ENCODE measurements at places on chromosomes 13 and 19.
A peak's percentile ranks its signal among the peaks of the same experiment; 100 is the strongest.

GRCh38 chr13:66859934-66860877, 369.9 kb downstream of the PCDH9 start:
- DNase-seq = no peak

DNA sequence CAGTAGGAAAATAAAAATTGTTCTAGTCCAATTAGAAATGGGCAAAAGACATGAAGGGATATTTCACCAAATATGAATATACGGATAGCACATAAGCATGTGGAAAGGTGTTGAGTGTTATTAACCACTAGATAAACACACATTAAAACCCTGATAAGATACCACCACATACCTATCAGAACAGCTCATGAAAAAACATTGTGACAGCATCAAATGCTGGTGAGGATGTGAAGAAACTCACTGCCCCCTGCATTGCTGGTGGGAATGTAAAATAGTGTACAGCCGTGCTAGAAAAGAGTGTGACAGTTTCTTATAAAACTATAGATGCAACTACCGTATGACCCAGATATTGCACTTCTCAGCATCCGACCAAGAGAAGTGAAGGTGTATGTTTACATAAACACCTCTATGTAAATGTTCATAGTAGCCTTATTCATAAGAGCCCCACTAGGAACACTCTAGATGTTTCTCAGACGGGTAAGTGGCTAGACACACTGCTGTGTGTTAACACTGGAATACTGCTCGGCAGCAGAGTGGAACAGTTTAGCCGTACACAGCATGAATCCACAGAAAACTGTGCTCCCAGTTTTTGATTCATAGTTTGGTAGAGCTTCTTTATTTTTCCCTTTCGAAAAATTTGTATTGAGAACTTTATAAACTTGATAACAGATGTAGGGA, 321.1 kb downstream of the MYO16 start:
- no peak for DNase-seq

DNA sequence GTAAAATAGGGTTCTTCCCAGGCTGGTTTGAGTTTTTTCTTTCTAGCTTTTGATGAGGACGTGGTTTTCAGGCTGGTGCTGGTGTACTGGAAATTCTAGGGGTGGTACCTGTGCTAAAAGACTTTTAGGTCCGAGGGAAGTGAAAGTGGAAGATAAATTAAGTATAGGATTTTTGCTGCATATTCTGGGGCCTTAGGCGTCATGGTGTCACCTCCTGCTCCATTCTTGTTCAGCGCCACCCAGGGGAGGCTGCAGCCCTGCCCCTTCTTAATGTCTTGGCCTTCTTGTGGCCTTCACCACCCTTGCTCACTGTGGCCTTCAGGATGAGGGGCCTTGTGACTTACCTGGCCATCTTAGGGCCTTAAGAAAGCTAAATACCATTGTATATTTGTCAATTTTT, 12.4 kb downstream of the ZNF552 start:
- no peak for DNase-seq

GRCh38 chr19:4516199-4516938, 1.9 kb downstream of the PLIN4 start:
- DNase-seq = no peak

DNA sequence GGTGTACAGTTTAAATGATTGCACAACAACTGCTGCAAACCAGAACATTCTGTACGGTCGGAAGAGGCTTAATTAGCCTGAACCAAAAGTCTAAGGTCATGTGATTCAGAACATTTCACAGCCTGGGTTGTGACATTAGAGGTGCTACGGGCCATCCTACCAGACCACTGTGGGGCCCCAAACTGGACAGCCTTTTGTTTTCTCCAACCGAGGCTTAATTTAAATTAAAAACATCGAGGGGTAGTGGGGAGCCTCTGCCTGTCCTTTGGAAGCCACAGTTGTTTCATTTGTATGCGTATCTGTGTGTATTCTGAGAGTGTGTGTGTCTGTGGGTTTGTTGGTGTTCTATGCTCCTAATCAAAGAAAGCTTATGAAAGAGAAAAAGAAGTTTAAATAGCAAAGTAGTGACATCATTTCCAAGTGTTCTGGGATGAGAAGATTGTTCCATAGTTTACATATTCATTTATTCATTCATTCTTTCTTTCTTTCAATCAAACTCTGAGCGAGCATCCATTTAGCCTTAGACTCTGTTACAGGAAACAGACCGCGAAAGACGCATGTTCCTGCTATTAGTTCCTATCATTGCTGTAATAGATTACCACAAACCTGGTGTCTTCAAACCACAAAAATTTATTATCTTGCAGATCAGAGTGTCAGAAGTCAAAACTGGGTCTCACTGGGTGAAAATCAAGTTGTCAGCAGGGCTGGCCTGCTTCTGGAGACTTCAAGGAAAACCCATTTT, 444.8 kb downstream of the FOXO1 start:
- DNase-seq = no peak

DNA sequence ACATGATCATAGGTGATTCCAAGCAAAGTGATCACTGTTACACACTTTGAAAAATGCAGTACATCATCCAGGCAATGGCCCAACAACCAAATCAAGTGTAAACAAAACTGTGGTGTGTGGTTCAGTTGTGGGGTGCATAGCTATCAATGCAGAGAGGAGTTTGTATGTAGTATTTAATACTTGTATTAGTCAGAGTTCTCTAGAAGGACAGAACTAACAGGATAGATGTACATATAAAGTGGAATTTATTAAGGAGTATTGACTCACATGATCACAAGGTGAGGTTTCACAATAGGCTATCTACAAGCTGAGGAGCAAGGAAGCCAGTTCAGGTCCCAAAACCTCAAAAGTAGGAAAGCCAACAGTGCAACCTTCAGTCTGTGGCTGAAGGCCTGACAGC, 249.3 kb upstream of the HTR2A start:
- DNase-seq = no peak

DNA sequence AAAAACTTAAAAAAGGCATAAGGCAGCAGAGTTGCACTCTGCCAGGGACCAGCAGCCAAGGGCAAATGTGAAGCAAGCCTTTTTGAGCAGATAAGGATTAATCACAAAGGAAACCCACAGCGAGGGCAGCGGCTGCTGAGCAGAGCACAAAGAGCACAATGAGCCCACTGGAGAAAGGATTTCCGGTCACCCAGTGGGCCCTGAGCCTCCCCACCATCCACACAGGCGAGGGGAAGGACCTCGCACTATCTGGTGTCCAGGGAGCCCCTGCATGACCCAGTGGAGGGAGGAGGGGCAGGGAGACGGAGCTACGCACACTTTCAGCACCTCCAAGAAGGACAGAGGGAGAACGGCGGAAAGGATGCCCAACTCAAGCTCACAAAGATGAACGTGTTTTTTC, 40.0 kb downstream of the COL4A1 start:
- no peak for DNase-seq

GRCh38 chr13:22592515-22592914, 588.3 kb upstream of the SGCG start:
- no peak for DNase-seq

DNA sequence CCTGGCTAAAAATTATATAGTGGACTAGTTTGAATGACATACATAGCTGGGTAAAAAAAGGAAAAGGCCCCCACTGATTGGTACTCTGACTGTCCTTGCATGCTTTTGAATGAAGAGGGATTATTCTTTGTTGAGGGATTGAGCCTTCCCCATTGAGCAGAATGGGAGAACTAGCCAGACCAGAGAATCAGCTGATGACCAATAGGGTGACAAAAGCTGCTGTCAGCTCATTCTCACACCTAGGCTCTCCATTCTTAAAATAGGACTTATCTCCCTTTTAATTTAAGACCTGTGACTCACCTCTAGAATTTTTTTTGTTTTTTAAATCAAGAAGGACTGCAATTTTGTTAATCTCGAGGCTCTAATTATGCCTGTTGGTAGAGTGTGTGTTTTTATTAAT, 79.3 kb downstream of the CRYL1 start:
- no peak for DNase-seq

- no peak for DNase-seq
Measured at GRCh38 chr19:7959211-7959610, 15.7 kb upstream of the TIMM44 start.

DNA sequence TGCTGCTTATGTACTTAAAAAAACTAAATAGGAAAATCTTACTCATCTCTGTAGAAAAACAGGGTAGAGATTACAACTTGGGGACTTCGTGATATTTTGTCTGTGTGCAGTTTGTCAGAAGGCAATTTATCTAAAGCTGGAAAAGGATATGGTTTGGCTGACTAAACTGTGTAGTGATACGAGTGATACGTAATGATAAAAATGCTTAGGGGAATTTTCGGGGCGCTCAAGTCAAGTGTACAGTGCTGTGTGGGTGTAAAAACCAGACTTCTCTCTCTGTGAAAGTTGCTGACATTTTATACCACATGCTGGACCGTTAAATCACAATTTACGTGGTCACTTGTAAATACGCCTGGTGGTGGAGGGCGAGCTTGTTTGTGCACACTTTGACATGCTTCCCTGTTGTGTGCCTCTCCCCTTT, 221.7 kb downstream of the KCNRG start:
- DNase-seq = no peak

DNA sequence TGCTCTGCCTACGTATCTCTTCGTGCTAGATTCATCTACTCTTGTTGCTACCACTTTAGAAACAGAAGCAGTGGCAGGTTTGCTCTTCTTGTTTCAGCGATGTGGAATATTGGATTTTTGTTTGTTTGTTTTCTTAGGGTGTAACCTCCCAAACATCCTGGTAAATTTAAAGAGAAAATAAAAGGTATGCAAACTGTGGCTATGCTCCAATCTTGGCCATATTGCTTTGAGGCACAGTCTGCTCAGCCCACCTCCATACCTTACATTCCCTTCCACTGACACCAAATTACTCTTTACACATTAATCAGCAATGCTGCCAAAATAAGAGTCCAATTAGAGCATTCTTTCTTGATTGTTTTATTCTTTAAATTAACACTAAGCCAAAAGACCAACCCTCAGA, 25.2 kb upstream of the UBL3 start:
- no peak for DNase-seq

- DNase-seq = no peak
Measured at GRCh38 chr19:18045307-18046050, 37.5 kb downstream of the ARRDC2 start.

DNA sequence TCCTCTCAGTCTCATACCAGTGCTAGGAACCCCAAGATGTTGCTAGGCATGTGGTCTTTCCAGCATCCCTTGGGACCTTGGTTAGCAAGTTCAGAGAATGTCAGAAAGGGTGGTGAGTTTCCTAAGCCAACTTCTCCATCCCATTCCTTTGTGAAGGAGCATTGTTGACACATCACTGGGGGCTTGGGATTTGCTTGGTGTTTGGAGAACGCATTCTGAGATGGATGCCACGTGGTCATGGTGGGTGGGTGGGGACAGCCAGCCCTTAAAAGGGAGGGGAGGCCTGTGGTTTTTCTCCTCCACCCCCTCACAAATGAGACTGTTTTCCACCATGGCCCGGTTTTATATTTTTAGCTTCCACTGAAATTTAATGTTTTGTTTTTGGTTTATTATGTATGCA, 83.3 kb upstream of the ZNF536 start:
- DNase-seq = no peak

DNA sequence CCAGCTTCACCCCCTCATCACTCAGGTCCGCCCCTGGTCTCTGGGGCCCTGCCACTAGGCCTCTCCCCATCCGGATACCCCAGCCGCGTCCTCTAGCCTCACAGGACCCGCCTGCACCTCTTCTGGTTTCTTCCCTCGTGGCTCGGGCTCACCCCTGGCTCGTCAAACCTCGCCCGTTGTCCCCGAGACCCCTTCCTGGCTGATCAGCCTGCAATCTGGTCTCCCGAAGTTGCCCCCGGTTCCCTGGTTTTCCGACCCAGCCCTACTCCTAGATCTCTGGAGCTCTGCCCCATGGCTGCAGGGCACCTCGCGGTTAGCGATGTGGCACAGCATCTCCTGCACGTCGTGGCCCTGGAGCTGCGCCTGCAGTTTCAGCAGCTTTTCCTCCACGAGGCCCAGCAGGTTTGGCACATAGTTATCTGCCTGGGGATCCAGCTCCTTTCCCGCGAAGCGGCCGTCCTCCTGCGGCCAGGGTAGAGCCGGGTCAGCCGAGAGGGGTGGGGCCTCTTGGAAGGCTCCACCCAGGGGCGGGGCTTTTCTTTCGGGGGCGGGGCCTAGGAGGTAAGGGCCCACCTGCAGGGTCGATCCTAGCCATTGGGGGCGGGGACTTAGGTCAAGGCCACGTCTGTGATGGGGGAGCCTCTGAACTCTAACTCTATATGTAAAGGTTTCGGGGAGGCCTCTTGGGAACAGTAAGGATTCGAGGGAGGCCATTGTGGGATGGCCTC, 2.4 kb upstream of the RGL3 start:
- peak; percentile 70 for DNase-seq

- no peak for DNase-seq
Measured at GRCh38 chr19:30367421-30367820, 4.8 kb upstream of the ZNF536 start.

GRCh38 chr13:103288114-103288513, 221.9 kb upstream of the SLC10A2 start:
- no peak for DNase-seq
